NK-92 treated with Interleukin-12 subunit alpha and Interleukin-12 subunit beta, amount 100 ng/mL, for 24 hours (cell line): ENCODE measurements at places on chromosomes 7 and 10.

DNA sequence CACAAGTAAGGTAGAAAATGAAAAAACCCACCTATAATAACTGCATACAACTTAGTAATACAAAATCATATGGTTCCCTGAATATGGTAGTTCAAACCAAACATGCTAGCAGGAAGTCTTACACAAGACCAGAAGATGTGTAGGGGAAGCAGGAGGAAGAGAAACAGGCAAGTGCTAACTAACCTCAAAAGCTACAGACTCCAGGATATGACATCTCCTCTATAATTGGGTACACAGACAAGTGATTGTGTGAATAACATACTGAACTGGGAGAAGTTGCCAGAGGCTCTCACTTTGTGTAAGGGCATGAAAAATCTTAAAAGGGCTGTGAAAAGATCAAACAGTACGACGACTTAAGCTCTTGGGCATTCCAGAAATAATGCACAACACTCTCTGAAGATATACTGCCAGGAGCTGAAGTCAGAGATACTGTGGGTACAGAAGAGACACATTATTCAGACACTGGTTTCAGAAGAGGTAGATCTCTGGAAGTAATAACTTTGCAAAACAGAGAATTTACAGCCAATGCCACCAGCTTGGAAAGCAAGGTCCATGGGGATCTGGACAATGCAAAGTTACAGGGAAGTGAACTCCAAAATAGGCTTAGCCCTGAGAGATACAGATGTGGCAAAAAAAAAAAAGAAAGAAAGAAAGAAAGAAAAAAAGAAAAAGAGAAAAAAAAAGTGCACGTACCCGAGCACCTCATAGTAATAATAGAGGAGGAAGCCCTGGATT lies 767.2 kb downstream of the TNS3 start:
- no peak for DNase-seq

DNA sequence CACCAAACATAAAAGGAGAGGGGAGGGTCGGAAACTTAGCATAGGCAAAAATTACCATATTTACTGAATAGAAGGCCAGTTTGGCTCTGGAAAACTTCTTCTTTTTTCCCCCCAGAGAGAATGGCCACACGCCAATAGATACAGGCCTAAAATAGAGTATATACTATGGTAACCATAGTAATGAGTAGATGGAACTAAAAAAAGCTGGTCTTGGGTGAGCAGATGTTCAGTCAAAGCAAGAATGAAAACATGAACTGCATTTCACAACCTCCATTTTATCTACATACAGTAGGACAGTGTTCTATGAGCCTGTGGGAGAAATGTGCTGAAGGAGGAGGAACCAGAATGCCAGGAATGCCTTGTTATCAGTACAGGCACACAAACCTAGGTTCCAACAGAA lies 141.7 kb upstream of the SEMA3A start:
- no peak for DNase-seq

- no peak for DNase-seq
Observed at GRCh38 chr7:3835109-3835508, 534.1 kb downstream of the SDK1 start.

- DNase-seq, result no peak
Observed at GRCh38 chr10:129754211-129755050, 209.6 kb downstream of the EBF3 start.

DNA sequence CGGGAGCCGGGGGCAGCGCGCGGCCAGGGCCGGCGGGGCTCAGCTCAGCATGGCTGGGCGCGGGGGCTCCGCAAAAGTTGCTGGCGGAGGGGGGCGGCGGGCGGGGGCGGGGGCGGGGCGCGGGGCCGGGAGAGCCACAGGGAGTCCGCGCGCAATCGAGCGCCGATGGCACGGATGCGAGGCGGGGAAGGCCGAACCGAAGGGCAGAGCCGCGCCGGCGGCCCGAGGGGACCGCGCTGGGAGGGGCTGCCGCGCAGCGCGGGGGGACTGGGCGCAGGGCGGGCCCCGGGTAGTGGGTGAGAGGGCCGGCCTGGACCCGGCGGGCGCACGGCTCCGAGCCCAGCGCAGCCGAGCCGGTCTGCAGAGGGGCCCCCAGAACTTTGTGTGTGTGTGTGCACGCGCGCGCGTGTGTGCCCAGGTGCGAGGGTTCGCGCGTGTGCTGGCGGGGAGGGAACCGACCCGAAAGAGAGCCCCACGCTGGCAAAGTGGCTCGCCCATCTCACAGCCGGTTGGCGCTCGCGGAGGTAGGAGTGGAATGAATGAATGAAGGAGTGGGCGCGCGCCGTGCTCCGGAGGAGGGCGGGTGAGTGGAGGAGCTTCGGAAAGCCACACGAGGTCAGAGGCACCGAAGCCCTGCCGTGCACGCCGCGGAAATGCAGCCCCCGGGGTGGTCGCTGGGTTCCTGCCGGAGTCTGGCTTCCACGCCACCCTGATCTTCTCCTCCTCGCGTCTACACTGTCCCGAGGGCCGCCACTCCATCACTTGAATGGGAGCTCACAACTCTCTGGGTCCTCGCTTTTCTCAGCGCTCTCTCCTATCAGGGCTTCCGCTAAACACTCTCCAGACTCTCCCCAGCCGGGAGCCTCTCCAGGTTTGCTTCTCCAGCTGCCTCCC lies at the start of gene HIPK2:
Gene HIPK2, minus strand, starts transcription at position 51 of the 894 bp plus-strand sequence. CDS start 375 bp downstream, outside the sequence.
- no peak for DNase-seq

DNA sequence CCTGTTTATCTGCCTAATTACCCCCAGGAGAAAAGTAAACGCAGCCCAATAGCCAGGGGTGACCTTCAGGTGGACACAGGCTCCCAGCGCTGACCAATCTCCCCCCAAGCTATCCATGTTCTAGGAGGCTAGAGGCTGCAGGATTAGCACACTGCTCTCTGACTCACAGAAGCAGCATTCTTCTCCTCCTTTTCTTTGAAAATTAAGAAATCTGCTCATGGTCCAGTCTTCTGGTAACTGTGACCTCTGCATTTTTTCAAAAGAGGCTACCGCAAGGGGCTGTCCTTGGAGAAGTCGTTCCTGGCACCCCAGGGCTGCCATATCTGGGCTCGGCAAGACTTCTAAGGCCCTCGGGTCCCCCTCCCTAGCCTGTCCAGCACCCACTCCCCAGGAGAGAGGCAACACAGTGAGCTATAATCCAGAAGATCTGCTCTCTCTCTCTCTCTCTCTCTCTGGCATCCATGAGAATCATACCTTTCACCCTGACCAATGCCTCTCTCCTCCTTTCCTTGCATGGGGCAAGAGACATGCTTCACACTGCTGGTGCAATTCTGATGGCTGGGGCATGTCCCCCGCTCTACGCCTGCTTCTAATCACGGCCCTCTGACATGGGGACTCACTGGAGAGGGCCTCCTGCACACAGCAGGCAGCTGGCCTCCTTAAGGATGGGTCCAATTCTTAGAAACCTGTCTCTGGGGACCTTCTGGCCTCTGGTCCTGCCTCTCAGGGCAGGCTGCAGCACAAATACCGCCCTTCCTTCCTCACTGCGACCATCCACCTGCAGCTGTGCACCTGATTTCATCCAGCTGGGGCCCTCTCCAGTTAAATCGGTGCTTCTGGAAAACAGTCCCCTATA lies 27.3 kb downstream of the ANXA11 start:
- no peak for DNase-seq

- DNase-seq, result no peak
Observed at GRCh38 chr7:140005341-140005740, 57.4 kb downstream of the PARP12 start.

- DNase-seq, result no peak
Observed at GRCh38 chr10:112858986-112859651, 90.9 kb upstream of the TCF7L2 start.

DNA sequence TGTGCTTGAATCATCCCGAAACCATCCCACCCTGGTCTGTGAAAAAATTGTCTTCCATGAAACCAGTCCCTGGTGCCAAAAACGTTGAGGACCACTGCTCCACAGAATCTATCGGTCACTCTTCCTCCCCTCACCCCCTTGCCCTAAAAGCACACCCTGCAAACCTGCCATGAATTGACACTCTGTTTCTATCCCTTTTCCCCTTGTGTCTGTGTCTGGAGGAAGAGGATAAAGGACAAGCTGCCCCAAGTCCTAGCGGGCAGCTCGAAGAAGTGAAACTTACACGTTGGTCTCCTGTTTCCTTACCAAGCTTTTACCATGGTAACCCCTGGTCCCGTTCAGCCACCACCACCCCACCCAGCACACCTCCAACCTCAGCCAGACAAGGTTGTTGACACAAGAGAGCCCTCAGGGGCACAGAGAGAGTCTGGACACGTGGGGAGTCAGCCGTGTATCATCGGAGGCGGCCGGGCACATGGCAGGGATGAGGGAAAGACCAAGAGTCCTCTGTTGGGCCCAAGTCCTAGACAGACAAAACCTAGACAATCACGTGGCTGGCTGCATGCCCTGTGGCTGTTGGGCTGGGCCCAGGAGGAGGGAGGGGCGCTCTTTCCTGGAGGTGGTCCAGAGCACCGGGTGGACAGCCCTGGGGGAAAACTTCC lies 784 bp upstream of the SERPINE1 start:
- peak; percentile 30 for DNase-seq

GRCh38 chr7:50733552-50733951 lies 49.1 kb downstream of the GRB10 start:
- no peak for DNase-seq

GRCh38 chr10:93266858-93267257 lies 193.2 kb downstream of the CYP26A1 start:
- DNase-seq, result no peak

- DNase-seq, result no peak
Observed at GRCh38 chr7:159042103-159042502, 102.6 kb downstream of the VIPR2 start.

- no peak for DNase-seq
Observed at GRCh38 chr7:130444751-130445407, 4.1 kb upstream of the CEP41 start.

GRCh38 chr10:31697271-31698180 lies 231.1 kb downstream of the ARHGAP12 start:
- no peak for DNase-seq

GRCh38 chr7:49308787-49309186 lies 384.4 kb downstream of the CDC14C start:
- DNase-seq, result no peak

DNA sequence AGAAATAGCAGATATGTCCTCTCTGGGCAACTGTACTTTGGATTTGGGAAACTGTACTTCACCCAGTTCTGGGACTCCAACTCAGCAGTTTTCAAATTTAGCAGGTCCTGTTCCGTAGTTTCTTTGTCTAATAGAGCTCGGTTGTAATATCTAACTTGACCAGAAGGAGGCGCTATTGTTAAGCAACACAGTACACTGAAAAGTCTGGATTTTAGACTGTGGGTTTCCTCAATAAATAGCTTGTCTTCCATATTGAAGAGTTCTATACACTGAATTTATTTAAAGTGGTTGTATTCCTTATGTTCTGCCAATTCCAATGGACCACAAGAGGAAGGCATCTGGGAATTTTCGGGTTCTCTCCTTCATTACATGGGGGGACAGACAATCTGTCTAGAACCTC lies 39.8 kb downstream of the ELFN1 start:
- no peak for DNase-seq

- no peak for DNase-seq
Observed at GRCh38 chr10:23040002-23040401, 55.4 kb upstream of the MSRB2 start.

DNA sequence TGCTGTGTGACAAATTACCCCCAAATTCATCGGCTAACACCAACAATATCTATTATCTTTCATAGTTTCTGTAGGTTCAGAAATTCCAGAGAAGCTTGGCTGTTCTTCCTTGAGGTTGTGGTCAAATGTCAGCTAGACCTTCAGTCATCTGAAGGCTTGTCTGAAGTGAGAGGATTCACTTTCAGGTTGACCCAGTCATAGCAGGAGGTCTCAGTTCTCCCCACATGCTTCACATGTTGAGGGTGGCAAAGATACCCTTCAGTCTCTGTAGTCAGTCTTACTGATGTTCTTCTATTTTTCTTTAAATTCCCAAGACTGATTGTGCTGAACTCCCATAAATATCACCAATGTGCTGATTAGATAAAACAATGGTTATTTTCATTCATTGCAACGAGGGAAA lies 1692.0 kb downstream of the REEP3 start:
- DNase-seq, result no peak

DNA sequence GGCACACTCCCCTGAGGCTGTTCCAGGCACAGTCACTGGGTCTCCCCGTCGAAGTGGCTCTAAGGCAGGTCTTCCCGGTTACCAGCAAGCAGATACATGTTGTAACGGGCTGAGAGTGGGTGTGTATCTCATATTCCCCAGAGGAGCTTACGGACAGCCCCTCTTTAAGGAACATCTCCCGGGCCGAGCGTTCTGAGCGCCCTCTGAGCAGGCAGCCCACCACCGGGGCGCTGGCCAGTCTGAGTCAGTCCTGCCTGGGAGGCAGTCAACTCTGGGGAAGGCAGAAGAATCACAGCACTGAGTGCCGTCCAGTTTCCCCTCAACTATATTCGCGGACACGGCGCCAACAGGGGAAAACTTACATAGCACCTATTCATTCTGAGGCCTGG lies 117.4 kb downstream of the LHPP start:
- no peak for DNase-seq

DNA sequence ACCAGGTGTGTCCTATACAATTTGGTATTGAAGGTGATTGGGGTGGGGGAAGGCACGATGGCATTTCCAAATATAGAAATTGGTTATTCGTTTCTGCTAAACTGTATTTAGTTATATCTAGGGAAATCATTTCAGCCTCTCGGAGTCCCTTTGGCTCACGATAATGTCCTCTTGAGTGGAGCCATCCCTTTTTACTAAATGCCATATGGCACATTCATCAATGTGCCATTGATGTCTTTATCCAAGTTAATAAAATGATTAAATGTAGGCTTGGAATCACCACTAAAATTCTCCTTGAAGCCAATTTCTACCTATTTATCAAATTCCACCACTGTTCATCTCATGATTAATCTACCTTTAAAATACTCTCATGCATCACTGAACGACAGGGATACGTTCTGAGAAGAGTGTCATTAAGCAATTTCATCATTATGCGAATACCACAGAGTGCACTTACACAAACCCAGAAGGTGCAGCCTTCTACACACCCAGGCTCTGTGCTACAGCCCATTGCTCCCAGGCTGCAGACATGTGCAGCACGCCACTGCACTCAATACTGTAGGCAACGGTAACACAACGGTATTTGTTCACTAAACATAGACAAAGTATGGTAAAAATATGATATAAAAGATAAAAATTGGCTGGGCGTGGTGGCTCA lies 219.2 kb upstream of the C7orf33 start:
- no peak for DNase-seq

GRCh38 chr7:137345799-137346449 lies 2.4 kb upstream of the PTN start:
- no peak for DNase-seq

GRCh38 chr7:101165958-101166647 lies 734 bp upstream of the VGF start:
- no peak for DNase-seq

DNA sequence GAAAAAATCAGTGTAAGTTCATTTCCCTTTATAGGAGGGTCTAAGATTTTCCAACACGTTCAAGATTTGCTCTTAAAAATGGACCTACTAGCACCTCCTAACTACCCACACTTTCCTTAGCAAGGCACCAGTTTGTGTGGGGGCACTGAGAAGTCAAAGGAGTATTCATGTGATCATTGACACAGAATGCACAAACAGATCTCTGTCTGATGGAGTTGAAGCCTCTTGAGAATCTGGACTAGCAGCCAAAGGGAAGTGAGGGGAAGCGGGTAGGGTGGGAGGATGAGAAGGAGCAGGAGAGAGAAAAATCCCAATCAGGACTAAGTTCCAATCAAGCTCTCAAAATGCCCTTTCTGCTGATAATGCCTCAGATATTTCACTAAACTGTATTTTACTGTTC lies 4.1 kb downstream of the MMS19 start:
- DNase-seq, result no peak
